ENCODE measurements at places on chromosomes 12 and 14.
A peak's percentile ranks its signal among the peaks of the same experiment; 100 is the strongest.

- DNase-seq = no peak
Measured at GRCh38 chr14:77036484-77037214, 8.1 kb upstream of the IRF2BPL start.

DNA sequence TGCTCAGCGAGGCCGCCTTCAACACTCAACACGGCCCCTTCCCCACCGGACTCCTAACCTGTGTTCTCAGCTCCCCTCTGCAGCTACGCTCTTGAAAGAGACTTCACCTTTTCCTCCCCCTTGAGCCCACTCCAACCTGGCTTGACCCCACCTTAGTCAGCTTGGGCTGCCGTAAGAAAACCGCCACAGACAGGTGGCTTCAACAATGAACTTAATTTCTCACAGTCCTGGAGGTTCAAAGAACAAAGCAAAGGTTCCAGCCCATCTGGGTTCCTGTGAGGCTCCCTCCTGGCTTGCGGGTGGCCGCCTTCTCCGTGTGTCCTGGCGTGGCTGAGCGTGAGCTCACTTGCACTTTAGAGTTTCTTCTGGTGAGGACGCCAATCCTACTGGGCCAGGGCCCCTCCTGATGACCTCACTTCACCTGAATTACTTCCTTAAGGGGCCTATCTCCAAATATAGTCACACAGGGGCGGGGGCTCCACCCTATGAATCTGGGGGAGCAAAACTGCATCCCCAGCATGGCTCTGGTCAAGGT is 138.8 kb downstream of the CALM1 start:
- no peak for DNase-seq

DNA sequence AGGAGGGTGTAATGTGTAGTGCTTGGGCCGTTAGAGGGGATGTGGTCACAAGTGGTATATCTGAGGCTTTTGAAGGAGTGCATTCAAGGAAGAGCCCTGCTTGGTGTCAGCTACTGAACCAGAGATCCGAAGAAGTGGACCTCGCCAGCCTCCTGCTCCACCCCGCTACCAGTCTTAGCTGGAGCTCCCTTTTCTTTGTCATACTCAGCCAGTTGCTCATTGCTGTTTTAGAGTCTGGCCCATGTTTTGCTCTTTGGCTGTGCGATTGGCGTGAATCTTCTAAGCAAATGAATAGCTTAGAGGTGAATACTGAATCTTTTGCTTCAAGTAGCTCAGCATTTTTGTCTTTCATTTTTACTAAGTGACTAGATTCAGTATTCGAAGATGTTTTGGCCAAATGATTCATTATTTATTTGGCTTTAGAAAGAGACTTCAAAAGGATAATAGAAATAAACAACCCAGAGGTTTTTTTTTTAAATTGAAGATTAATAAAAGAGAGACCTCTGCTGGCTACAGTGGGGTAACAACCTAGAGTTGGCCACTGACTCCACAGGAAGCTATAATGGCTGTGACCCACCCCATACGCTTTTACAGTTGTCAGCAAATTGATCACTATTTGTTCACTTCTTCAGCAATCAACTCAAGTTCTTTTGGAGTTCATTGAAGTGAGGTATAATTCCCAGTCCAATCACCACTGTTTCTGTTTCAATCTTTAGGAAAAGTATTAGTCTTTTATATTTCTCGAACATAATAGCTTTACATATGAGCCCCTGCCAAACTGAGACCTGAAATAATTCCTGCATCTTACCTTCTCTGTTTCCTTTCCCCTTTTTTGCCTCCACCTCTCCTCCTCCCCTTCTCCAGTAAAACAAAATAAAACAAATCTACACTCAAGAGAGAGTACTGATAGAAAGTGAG is 19.9 kb downstream of the CDKN1B start:
- no peak for DNase-seq

- no peak for DNase-seq
Measured at GRCh38 chr12:16269946-16270345, 7.5 kb downstream of the SLC15A5 start.

GRCh38 chr12:49330032-49330619 is 6.9 kb downstream of the C1QL4 start:
- no peak for DNase-seq

- no peak for DNase-seq
Measured at GRCh38 chr14:89279649-89280232, 137.3 kb downstream of the FOXN3 start.

GRCh38 chr12:25248732-25249131 is 2.0 kb downstream of the KRAS start:
- no peak for DNase-seq

DNA sequence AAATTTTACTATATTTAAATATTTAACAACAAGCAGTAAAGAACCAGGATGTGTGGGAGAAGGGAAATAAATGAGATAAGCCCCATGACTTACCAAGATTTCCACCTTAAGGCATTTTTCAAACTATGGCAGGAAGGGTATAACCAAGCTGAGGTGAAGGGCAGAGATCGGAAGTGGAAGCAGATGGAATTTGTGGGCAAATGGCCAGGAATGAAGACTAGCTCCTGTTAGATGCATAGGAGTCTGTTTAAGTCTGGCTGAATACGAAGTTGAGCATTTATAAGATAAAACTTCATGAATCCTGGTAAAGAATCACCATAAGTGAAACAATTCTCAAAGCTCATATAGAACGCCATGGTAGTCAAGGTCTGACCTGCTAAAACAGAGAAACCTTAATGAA is 163.5 kb downstream of the DIO2 start:
- no peak for DNase-seq

DNA sequence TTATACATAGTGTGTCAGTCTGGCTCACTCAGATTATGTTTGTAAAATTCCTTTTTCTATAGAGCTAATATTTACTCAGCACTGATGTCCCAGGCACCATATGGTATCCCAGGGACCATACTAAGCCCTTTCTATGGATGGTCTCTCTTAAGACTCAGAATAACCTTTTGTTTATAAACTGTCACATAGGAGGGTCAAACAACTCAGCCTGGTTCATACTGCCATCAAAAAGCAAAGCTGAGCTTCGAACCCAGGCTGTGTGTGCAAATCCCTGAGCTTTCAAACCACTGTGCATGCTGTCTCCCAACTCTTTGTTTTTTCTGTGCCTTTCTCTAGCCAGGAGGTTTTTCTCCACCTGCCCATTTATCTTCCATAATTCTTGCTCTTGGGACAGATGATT is 135.6 kb upstream of the ARHGAP5 start:
- no peak for DNase-seq

- DNase-seq = peak; percentile 29
Measured at GRCh38 chr14:30005114-30005808, 77.6 kb upstream of the PRKD1 start.

DNA sequence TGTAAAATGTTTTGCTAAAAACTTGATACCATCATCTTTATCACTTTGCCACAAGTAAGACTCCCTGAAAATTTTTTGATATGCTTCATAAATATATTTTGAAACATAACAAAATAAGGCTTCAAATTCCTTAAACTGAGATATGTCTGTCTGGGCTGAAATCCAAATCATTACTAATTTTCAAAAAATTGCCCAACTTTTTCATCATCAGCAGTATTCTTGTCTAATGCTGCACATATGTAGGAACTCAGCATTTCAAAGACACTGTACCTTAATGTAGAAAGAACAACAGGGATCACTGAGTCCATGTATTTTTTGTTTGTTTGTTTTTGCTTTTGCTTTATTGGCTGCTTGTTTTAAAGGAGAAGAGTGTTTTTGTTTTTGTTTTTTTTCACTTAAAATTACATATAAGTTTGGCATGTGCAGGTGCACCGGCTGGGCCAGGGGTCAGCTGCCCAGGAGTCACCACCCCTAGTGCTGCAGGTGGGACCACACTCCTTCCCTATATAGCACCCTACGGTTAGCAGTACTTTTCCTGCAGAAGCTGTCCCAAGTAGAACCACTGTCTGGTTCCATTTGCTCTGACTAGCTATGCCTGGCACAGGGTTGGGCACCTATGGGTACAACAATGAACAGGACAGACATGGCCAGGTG is 231.2 kb downstream of the PIK3C2G start:
- no peak for DNase-seq

- peak; percentile 57 for DNase-seq
Measured at GRCh38 chr12:13864081-13864673, 117.2 kb downstream of the GRIN2B start.

GRCh38 chr14:20801726-20802125 is 918 bp downstream of the RNASE1 start:
- DNase-seq = no peak

DNA sequence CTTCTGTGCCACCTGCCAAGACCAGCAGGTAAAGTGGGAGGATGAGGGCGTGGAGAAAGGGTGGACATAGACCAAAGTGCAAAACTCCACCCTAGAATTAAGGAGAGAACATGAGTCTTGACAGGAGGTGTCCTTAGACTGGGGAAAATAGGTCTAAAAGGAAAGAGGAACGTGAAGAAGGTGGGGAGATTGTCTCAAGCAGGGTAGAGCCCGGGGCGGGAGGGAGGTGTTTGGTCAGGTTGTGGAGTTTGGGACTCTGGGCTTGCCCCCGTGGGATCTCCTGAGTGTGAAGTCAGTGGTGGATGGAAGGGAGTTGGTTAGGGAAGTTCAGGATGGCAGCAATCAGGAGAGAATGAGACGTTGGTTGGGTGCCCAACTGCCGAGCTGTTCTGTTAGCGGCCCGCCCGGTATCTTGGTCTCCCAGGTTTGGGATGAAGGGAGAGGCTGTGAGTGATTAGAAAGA is 386 bp downstream of the DGKA start:
- no peak for DNase-seq

DNA sequence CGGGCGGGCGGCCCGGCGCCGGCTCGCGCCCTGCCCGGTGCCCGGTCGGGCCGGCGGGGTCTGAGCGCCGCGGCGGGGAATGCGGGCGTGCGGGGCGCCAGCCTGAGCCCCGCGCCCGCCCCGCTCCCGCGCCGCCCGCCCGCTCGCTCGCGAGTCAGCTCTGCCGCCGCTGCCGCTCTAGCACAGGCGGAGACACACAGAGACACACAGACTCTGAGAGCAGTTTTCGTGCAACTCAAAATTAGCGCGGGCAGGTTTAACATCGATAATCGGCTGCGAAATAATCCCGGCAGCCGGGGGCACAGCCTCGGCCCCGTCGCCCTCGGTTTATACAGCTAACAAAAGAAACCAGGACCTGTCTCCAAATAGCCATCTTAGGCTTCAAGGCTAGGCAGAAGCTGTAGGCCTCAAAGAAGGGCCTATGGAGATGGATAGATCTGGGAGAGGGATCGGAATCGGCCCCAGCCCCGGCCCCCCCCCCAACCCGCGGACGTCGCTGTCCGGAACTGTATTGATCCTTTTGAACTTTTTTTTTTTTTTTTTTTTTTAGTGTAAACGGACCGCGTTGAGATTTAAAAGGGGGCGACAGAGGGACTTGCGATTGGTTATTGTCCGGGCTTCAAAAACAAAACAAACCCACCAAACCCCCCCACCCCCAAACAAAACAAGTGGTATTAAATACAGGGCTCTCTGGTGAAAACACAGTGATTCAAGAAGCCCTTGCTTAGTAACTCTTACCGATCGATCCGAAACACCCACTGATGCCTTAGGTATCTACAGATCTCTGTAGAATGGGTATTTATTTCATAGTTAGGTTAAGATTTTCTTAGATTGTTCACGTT is 1.1 kb downstream of the ARID2 start:
- DNase-seq = peak; percentile 66

DNA sequence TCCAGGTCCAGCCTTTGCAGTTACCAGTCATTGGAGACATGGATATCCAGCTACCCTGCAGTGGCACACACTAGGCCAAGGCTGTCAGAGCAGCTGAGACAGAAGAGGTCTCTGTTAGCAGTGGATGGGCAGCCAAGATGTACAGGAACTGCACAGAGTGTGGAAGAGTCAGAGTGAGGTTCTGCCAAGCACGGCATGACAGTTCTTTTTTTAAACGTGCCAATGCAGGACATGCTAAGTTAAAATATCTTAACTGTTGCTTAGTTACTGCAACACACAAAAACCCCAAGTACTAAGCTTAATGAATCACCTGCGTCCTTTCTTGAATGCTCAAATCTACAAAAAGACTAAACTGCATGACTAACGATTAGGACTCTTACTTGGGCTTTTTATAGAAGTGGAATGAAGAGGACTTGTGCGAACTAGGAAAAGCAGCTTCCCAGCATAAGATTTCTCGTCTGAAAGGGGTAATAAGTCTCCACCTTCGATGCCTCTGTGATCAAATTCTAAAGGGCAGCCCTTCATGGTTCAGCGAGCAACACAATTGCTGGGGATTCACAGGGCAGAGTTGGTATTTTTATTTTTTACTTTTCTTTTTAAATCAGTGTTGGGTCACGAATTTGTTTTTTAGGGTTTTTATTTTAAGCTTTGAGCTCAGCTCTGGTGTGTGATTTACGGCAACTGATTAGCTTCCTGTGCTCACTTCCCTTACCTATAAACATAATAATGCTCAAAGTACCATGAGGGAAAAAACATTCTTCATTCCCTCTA is 20.6 kb downstream of the MAPK1IP1L start:
- DNase-seq = no peak

DNA sequence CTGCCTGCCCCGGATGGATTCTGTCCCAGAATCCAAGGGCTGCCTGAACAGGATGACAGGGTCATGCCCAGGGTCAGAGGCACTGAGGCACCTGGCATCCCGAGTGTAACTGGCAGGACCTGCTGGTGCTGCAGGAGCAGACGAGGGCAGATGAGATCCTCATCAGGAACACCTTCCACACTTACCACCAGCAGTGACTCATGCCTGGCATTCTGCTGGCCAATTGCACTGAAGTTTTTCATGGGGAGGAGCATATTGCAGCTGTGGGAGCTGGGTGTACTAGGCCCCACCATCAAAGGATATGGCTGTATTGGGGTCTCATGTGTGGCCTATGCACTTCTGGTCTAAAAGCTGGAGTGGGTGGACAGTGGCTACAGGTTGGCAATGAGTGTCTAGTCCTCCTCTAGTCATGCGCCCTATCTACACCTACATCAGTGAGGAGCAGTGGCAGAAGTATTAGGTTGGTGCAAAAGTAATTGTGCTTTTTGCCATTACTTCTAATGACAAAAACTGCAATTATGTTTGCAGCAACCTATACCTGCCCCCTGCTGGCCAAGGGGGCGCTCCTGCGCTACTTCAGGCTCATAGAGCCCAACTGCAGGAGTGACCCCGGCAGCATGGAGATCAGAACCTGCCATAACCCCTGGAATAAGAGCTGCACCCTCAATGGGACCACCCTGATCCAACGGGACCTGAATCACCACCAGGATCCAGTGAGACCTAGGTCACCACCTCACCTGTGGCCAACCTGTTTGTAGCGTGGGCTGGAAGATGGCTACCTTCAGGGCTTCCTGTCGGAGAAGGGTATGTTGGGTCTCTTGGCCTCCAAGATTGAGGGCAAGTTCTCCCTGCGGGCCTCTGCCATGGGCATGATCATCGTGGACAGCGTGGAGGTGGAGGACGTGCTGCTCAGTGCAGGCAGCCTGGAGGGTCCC is 8.0 kb upstream of the C12orf42 start:
- DNase-seq = peak; percentile 29

DNA sequence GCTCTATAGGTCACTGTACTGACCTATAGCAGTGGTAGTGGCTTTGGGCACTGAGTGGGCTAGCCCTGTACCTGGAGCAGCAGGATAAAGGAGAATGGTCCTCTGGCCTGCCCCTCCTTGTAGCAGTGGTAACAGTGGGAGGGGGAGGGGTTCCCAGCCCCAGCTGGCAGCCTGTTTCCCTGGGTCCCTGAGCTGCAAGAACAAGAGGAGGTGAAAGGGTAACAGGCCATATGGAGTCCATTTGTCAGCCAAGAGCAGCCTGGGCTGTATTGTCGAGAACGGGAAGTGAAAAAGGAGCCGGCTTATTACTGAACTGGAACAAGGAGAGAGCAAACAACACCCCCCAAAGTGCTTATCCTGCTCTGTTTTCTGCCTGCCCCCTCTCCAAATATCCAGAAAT is 73.8 kb upstream of the SRSF5 start:
- no peak for DNase-seq

Data from neuronal stem cell (in vitro differentiated cells).